ENCODE measurements at places on chromosomes 1 and 21.

DNA sequence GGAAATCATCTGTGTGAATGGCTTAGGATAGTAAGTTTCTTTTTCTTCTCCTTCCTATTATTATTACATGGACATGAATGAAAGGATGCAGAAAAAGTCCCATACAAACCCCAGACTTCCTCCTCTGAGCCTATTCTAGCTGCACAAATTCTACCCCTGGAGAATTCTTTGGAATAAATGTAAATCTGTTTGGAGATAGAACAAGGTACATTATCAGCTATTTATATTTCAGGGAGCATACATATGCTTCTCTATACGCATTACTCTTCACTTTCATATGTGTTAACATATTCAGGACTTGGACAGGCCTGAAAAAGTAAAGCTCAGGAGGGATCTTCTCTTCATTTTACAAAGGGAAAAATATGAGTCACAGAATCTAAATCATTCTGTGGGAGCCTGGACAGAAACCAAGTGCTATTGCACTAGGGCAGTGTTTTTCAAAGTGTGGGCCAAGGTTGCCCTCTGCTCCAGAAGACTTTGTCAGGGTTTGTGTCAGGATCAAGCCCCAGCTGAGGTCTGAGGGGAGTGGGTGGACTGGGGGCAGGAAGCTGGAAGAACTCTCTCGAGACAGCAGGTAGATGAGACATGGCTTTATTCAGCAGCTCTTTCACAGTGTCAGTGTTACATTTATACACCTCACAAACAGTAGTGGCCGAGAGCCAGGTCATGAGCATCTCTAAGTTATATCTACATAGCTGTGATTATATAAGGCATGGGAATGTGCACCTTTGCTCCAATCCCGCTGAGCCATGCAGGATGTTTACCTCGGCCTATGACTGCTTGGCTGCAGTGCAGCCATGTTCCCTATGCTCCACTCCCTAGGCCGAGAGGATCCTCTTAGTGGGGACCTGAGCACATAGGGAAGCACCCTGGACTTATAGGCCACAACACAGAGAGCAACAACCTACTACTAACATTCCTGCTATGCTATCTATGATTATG is 114.3 kb downstream of the GDAP2 start:
- DNase-seq: no peak

GRCh38 chr1:6423321-6423999 is 1.1 kb upstream of the ESPN start:
- peak; percentile 69 for DNase-seq

GRCh38 chr1:32693455-32694174 is 9.0 kb downstream of the SYNC start:
- DNase-seq: no peak

DNA sequence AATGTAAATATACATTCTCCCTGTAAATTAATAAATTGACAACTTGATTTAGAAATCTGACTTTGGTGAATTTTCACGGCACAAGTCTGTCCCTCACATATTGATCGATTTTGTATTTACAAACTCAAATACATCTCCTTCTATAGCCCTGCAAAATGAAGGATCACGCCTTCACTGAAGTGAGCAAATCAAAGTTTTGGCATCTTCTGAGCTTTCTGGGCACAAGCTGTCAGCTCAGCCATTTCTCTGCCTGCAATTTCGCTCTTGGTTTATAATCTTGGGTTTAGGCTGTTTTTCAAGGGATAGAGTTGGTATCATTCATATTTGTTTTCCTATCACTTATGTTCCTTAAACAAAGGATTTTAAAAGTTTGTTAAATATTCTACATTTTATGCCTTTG is 25.8 kb downstream of the ANP32E start:
- DNase-seq: no peak

DNA sequence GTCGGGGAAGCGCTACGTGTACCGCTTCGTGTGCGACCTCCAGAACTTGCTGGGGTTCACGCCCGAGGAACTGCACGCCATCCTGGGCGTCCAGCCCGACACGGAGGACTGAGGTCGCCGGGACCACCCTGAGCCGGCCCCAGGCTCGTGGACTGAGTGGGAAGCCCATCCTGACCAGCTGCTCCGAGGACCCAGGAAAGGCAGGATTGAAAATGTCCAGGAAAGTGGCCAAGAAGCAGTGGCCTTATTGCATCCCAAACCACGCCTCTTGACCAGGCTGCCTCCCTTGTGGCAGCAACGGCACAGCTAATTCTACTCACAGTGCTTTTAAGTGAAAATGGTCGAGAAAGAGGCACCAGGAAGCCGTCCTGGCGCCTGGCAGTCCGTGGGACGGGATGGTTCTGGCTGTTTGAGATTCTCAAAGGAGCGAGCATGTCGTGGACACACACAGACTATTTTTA is 17.1 kb downstream of the ETS2 start:
- no peak for DNase-seq

DNA sequence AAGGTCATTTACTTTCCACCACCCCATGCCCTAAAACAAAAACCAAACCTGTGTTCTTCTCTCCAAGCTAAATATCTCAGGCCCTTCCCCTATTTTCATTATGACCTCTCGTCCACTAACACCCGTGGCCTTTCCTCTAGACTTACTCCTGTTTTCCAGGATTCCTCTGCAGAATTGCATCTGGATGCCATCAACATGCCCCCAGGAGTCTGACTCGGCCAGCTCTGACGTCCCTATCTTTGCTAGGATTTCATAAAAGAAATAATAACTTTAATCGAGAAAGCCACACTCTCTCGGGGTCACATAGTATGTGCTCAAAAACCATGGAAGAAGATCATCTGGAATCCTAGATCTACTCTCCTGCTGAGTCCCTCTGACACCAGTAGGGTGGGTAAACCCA is 13.5 kb downstream of the FAM89A start:
- DNase-seq: no peak

GRCh38 chr1:59020151-59020997 is 236.5 kb upstream of the JUN start:
- peak; percentile 24 for DNase-seq

GRCh38 chr21:30672985-30673650 is 30.5 kb downstream of the KRTAP20-3 start:
- no peak for DNase-seq

- DNase-seq: no peak
These were observed 76.2 kb upstream of the KAZN start for GRCh38 chr1:14522077-14522925.

- DNase-seq: no peak
These were observed 24.2 kb upstream of the CD34 start for GRCh38 chr1:207935166-207935583.

DNA sequence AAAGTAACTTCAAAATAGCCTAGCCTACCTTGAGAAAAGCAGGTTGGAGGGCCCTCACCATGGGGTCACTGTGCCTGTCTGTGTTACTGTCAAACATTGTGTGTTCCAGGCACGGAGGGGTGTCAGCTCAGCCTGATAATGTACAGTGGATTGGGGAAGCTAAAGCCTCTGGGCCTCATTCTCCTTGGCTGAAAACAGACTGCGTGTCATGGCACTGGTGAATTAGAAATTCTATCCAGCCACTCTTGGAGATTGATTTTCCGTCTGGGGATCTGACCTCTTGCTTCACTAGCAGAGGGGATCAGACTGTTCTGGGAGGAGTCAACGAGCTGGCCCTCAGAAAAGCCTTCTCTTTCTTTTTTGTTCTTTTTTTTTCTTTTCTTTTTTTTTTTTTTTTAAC is 123.5 kb upstream of the HOOK1 start:
- no peak for DNase-seq

DNA sequence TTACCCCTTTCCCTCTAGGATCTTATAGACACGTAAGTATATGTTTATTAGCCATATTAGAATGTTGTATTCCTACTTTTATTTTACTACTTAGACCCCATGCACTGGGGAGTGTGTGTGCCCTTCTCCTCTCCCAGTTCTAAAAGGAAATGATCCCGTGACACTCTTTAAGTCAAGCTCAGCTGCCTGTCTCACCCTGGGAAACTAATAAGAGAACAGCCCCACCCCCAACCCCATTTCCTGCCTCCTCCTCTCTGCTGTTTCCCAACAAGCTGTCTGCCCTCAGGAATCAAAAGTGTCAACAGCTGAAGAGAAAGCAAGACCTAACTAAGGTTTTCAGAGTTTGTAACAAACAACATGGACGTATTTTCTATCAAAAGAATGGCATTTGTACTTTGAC is 92.6 kb upstream of the VAV3 start:
- DNase-seq: no peak

GRCh38 chr1:41882068-41882477 is 36.6 kb downstream of the HIVEP3 start:
- DNase-seq: no peak

DNA sequence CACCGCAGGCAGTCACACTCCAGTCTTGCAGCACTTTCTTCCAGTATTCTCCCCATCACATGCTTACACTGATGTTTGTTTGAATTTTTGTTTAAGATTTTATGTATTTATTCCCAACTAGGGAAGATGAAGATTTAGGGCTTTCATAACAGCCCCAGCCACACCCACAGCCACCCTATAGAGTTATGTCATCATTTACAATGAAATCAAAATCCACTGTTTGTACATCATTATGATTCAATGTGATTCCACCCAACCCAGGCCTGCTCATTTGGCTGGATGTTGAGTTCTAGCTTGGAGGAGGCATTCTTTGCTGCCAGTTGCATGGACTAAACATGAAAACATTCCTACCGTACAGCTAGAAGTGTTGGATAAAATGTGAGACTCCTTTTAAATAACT is 35.8 kb downstream of the RIPK4 start:
- no peak for DNase-seq

GRCh38 chr21:41506005-41506594 is 1.9 kb downstream of the TMPRSS2 start:
- DNase-seq: no peak

- no peak for DNase-seq
These were observed 4.3 kb downstream of the DDAH1 start for GRCh38 chr1:85460555-85461088.

DNA sequence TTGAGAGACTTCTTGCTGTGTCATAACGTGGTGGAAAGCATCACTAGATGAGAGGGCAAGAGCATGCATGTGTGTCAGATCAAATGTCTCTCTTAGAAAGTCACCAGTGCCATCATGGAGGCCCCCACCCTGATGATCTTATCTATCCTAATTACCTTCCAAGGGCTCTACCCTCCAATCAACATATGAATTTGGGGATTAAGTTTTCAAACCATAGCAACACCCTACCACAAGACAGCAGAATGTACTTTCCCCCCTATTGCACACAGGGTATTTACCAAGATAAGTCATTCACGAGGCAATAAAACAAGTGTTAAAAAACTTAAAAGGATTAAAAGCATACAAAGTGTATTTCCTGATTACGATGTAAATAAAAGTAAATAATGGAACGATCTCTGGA is 515.6 kb downstream of the LMO4 start:
- no peak for DNase-seq

DNA sequence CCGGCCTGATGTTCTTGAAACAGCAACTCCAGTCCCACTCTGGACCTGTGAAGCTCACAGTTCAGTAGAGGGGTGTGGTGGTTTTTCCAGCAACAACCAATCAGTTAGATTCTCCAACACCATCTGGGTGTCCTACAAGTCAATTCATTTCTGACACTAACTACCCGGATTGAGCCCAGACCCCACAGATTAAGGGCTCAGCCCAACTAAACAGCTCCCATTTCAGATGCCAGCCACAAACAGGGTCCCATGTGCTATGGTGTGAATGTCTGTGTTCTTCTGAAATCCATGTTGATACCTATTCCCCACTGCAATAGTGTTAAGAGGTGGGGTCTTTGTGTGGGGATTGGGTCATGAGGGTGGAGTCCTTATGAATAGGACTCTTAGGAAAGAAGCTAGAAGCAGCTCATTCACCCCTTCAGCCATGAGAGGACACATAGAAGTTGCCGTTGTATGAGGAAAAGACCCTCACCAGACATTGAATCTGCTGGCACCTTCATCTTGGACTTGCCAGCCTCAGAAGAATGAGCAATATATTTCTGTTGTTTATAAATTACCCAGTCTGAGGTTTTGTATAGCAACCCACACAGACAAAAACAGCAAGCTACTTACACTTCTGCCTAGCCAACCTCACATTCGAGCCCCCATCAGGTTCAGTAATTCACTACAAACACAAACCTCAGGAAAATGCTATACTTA is 53.6 kb downstream of the IRF2BP2 start:
- no peak for DNase-seq

GRCh38 chr1:154536570-154536969 is 21.9 kb downstream of the UBE2Q1 start:
- no peak for DNase-seq

DNA sequence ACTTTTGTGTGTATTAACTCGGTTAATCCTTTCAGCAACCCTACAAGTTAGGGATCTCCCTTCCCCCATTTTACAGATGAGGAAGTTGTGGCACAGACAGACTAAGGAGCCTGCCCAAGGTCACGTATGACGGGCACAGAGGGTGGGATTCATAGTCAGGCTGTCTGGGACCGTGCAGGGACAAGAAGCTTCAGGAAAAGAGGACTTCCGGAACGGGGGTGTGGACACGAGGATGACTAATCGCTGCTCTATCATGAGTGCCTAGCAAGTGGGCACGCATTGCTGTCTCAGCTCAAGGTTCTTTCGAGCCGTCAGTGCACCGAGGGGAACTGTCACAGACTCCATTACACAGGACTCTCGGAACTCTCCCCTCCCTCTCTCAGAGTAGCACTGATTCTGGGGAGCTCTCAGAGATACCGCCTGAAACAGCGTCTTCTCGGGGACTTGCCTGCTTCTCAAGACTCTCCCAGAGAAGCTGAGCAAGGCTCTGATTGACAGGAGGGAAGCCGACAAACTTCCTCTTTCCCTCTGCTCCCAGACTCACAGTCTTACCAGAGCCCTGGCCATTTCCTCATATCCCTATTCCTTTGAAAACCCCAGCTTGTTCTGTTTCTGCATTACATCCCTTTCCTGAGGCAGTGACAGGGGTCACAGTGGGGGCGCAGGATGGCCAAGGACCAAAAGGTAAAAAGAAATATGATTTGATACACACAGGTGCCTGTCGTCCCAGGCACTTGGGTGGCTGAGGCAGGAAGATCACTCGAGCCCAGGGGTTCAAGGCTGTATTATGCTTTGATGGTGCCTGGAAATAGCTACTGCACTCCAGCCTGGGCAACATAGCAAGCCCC is 14.4 kb downstream of the FHAD1 start:
- DNase-seq: no peak

GRCh38 chr1:180131510-180131909 is 23.2 kb upstream of the QSOX1 start:
- DNase-seq: no peak

DNA sequence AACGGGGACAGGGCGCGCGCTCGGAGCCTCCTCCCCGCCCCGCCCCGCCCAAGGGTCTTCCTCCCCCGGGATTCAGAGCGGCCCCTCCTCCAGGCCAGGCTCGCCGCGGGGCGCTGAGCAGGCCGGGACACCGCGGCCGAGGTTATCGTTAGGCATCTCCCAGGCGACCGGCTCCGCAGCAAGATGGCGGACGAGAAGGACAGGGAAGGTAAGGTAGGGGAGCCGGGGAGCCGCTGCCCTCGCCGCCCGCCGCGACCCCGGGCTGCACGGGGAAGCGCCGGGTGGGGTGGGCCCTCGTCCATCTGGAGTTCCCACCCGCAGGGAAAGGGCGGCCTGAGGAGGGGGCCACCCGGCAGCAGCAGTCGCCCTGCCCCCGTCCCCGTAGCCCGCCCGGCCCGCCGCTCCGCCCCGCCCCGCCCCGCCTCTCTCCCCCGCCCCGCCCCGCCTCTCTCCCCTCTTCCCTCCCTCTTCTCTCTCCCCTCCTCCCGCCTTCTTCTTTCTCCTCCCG is 105.9 kb upstream of the HNRNPU start:
- peak; percentile 77 for DNase-seq

- no peak for DNase-seq
These were observed 41.4 kb downstream of the PEX14 start for GRCh38 chr1:10515976-10516750.

GRCh38 chr1:201648066-201648906 is 109.4 kb downstream of the NAV1 start:
- no peak for DNase-seq

All from stimulated activated naive CD4-positive, alpha-beta T cell treated with Interleukin-2 at 50 U/mL for 16 hours (primary cell).